ENCODE measurements at places on chromosomes 1 and 21. TPM values are rescaled to one million over a fixed set of nuclear protein-coding genes. Genes with fewer than 3 reads are reported as not detected.

DNA sequence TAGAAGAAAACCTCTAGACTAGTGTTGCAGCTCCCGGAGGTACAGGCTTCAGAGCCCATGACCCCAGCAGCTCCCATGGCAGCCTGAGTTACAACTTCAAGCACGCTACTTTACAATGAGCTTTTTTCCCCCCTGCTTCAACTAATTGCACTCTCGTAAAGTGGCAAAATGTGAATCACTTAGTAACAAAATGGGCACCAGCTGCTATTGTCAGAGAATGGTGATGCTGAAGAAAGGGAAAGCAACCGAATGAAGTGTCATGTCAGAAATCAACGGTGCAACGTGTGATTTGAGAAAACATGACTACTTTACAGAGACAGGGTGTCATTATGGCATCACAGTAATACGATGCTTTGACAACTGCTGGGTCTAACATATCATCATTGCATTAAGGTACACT, 40.5 kb downstream of the ESRRG start:
- no peak for DNase-seq

DNA sequence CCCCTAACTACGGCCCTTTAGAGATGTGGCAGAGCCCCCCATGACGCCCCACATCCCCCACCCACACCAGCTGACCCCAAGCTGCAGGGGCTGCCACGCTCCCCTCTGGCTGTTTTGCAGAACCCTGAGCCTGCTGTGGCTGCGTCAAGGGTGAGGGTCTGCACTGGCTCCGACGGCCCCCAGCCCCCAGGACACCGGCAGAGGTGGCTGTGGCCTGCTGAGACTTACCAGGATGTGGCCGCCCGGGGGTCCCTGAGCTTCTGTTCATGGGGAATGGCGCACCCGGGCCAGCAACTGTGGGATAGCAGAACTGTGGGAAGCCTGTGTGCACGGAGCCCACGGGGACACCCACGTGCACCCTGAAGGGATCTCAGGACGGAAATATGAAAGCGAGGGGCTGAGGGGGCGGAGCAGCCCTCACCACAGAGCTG, 12.8 kb upstream of the RNF223 start:
- no peak for DNase-seq

GRCh38 chr1:206778031-206778430, 5.7 kb upstream of the IL10 start:
- DNase-seq = no peak

SPRR3 gene
- total RNA-seq = not detected

- no peak for DNase-seq
Measured at GRCh38 chr1:162687870-162688269, 55.6 kb downstream of the DDR2 start.

- no peak for DNase-seq
Measured at GRCh38 chr1:21335750-21336224, 45.5 kb upstream of the ECE1 start.

DNA sequence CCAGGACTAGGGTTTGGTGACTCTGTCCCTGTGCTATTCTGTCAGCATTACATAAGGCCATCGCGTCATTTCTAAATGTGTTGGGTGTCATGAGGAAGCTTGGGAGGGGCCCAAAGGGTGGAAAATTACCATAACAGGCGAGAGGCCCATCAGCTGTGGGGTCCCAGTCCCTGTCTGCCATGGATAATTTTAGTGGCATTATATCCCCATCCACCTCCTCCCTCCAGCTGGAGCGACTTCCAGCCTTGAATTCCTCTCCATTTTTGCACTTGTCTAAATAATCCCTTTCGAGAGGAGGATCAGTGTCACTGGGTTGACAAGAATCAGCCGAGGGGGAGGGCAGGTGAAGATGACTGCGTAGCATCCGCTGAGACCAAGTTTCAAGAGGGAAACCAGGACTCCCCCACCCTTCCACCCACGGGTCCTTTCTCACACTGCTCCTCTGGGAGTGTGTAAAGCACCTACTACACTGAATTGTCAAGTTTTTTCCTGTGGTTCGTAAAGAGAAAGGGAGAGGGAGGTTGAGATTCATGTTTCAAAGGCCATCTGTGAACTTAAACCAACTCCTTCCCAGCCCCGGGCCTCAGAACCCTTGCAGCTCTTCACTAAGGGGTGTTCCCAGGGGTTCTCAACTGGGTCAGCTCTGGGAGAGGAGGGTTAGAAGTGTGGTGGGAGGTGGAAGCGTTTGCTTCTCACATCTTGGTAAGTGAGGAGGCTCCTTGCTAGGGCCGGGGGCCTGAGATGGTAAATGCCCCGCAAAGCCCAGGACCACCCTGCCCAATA, 29.2 kb downstream of the VASH2 start:
- no peak for DNase-seq

GRCh38 chr1:108537976-108538375, 21.9 kb upstream of the EEIG2 start:
- DNase-seq = no peak

DNA sequence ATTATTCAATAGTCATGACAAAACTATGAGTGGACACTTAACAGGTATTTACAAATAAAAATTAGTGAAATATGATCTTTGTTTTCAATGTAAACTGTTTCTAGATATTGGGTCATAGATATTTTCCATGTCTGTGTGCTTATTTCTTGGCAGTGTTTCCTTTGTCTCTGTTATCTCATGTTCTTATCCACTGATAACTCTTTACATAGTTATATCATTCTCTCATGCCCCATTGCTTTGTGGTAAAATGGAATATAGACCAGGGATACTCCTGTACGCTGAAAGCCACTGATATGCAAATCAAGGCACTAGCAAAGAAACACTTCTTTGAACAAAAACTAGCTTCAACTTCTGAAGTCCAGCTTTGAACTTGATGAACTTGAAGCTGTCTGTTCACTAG, 113.1 kb downstream of the ITSN1 start:
- DNase-seq = no peak

DNA sequence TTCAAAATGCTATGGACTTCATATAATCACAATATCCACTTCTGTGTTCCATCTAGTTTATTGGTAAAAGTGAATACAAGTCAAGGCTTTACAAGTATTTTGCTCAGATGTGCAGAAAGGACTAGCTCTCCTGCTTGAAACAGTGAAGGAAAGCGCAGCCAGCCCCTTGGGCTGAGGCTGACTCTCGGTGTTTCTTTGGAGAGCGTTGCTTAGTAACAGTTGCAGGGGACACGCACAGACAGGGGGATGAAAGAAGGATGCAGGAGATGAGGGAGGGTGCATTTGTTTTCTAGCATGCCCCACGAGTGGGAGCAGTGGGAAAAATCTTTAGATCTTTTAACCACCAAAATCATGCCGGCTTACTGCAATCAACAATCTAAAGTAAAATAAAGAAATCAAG, 9.1 kb downstream of the PYCR2 start:
- DNase-seq = no peak

LHX8 gene
- total RNA-seq = not detected

DNA sequence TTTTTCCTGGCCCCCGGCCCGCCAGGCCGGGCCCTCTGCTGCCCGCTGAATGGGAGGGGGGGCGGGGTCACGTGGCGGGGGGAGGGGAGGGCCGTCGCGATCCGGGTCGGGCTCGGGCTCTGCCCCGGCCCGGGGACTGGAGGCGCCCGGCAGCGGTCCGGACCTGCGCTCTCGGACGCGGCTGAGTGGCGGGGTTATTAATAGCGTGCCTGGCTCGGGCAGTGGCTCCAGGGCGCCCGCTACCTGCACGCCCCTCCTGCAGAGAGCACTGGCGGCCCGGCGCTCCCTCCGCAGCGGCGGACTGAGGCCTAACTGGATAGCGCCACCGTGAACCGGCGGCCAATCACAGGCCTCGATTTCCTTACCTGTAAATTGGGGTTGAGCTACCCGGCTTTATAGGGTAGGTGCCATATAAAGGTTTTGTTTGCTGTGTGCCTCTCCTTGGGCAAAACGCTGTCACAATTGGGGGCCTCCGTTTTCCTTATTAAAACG, 28.1 kb downstream of the AHDC1 start:
- DNase-seq = no peak

DNA sequence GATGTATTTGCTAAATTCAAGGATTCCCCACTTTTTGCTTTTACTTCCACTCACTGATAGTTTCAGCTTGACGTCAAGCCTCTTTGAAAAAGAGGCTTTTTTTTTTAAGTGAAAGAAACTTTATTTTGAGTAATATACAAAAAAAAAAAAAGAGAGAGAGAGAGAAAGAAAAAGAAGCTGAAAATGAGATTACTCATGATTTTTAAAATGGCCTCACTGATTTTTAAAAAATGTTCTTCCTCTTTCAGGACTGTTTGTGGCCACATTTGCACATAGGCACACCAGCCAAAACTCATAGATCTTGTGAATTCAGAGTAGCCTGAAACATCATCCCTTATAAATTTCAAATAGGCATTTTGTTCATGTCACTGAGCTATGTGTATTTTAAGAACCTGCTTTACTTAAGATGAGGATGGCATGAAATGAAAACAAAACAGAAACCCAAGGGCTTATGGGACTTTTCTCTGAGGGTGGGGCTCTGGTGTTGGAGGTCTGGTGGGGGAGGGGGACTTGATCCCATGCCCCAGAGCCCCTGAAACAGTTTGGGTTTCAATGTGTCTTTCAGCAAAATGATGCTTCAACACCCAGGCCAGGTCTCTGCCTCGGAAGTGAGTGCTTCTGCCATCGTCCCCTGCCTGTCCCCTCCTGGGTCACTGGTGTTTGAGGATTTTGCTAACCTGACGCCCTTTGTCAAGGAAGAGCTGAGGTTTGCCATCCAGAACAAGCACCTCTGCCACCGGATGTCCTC, 6.1 kb downstream of the ATF3 start:
- DNase-seq = no peak

DNASE2B gene
- total RNA-seq = 7.2 TPM

DNA sequence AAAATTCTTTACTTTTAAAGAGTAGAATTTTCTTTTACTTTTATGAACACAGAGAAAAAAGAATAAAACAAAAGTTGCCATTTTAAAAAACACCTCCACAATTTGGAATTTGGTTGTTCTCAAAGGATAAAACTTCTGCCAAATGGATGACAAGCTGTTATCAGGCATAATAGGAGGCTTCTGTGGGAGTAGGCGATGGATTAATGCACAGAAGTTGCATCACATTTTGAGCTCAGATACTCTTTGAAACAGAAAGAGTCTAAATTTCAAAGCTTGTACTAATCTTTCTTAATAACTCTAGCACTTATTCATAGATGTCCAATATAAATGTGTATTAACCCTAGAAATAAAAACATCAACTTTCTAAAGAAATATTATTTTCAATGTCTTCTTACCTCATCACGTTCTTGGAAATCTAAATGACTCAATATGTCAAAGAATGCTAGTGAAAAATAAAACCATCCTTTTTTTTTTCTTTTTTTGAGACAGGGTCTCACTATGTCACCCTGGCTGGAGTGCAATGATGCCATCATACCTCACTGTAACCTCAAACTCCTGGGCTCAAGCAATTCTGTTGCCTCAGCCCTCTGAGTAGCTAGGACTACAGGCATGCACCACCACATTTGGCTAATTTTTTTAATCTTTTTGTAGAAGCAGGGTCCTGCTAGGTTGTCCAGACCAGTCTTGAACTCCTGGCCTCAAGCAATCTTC, 112.8 kb upstream of the USP25 start:
- DNase-seq = no peak

Measured in breast epithelium (tissue), 4 donors.